NCI-H446 treated with DMSO at 0.1 percent for 48 hours (cell line): ENCODE measurements at places on chromosomes 11 and 22.

DNA sequence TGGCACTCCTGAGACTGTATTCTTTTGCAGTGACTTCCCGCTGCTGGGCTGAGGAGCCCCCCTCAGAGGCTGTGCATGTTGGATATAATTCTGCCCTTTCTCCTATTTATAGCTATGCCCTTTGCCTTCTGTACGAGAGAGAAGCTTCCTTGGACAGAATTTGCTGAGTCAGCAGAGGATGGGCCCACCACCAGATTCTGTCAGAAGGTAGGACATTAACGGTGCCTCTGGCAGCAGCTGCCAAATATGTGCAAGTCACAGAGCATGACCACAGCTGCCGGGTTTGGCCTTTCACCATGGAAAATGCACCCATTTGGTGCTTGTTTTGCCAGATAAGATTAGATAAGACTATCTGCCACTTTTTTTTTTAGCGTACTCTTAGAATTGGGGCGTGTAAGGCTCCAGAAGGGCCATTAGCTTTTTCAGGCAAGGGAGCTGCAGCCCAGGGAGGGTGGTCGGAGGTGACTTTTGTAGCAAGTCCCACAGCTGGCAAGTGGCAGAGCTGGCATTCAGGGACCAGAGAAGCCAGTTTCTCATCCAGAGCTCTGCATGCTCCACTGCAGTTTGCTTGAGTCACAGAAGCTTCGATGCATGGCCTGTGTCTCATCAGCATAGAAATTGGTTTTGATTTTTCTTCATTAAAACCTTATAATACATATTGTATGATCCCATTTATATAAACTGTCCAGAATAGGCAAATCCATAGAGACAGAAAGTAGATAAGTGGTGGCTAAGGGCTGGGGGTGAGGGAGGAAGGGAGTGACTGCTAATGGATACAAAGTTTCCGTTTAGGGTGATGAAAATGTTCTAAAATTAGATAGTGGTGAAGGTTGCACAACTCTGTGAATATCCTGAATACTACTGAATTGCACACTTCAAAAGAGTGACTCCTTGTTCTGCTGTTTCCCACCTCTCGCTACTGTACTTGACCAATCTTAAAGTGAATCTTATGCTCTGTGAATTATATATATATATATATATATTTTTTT lies 15.8 kb downstream of the UPB1 start:
- no peak for DNase-seq

- DNase-seq: no peak
These were observed 21.9 kb downstream of the CASP12 start for GRCh38 chr11:104876324-104876723.

- peak; percentile 20 for DNase-seq
These were observed 121.5 kb downstream of the CD44 start for GRCh38 chr11:35260342-35260985.

- DNase-seq: no peak
These were observed 43.9 kb upstream of the YPEL1 start for GRCh38 chr22:21779444-21779843.

- DNase-seq: no peak
These were observed 73.7 kb downstream of the PDE2A start for GRCh38 chr11:72600557-72600956.

DNA sequence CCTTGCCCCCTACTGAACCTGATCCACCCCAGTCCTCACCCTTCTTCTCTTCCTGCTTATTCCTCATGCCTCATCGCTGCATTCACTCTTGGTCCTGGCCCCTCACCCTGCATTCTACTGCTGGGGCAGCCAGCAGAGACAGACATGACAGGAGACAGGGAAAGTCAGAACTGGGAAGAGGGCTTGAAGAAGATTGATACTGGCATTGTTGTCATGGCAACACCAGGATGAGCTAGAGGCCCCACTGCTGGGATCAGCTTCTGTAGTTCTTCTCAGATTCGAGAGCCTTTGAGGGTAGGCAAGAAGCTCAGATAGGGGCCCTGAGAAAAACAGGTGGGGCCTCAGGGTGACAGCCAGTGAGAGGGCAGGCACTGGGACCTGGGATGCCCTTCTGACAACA lies 264.3 kb downstream of the MIAT start:
- DNase-seq: no peak

GRCh38 chr22:31734512-31734911 lies 15.4 kb downstream of the PRR14L start:
- no peak for DNase-seq

- no peak for DNase-seq
These were observed 2.3 kb downstream of the PICALM start for GRCh38 chr11:86066657-86067008.
